ENCODE measurements at places on chromosomes 1 and 21.
A peak's percentile ranks its signal among the peaks of the same experiment; 100 is the strongest.

DNA sequence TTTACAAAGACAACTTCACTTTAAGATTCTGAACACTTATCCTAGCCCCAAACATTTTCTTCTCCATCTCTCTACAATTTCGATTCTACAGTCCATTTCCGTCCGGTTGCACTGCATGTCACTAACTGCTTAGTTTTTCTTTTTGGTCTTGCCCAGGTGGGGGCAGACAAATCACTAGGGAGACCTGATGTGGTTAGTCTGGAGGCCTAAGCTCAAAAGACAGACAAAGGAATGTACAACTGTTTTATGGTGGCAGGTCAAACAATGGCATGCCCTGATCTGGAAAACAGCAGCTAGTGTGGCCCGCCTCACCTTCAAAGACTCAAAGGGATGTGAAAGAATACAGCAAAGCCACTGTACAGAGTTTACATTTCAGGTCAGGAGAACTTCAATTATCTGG lies 3.8 kb downstream of the ETV3 start:
- no peak for DNase-seq

GRCh38 chr1:109630898-109631512 lies 11.4 kb downstream of the AMPD2 start:
- no peak for DNase-seq

- no peak for DNase-seq
Measured at GRCh38 chr1:149844650-149845255, 54.6 kb upstream of the BOLA1 start.

GRCh38 chr1:172932981-172933380 lies 117.8 kb downstream of the TNFSF18 start:
- DNase-seq = no peak

GRCh38 chr1:5717031-5717682 lies 275.1 kb downstream of the NPHP4 start:
- DNase-seq = no peak

- peak; percentile 60 for DNase-seq
Measured at GRCh38 chr1:153742411-153743142, 14.7 kb downstream of the INTS3 start.

DNA sequence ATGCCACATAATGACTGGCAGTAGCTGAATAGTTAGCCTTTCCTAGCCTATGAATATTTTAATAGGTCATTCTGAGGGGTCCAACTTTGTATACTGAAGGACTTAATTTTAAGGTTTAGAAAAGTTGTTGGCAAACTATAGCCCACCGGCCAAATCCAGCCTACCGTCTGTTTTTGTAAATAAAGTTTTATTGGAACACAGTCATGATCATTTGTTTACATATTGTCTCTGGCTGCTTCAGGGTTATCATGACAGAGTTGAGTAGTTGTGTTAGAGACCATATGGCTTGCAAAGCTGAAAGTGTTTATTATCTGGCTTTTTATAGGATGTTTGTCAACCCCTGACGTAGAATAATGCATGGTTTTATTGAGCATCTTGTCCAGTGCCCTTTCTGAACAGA lies 73.4 kb downstream of the NTMT2 start:
- no peak for DNase-seq

GRCh38 chr1:236699366-236699765 lies 13.1 kb downstream of the ACTN2 start:
- DNase-seq = no peak

DNA sequence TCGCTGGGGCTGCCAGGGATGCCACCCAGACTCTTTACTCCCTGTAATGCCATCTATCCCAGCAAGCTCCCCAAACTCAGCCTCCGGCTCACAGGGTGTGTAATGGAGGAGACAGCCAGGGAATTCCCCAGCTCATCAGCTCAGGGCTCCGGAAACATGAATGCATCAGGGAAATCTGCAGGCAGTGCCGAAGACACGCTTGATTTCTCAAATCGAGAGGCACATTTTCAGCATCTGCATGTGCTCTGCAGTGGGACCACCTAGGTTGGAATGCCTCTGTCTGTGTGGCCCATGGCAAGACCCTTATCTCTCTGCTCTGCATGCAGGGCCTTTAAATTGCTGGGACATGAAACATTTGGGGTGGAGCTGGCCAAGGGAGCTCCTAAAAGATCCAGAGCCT lies 170.1 kb downstream of the TRABD2B start:
- DNase-seq = peak; percentile 18

DNA sequence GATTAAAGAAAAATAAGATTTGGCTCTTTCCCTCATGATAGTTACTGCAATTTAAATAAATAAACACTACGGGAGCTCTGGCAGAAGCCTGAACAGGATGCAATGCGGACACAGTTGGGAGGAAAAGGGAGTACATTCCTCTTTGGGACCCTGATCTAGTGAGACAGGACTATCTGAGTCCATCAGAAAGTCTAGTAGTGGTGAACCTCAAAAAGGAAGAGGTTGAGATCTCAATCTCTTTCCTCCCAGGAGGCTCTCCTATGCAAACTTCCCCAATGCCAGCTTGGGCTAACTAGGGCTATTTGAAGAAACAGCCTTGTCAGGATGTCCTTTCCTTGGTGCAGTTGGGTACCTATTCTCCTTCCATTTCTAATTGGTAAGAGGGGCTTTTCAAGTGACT lies 4.9 kb upstream of the ABCD3 start:
- DNase-seq = no peak

- peak; percentile 92 for DNase-seq
Measured at GRCh38 chr1:57124768-57125446, 159.1 kb upstream of the C8B start.

GRCh38 chr1:170716835-170717429 lies 53.0 kb downstream of the PRRX1 start:
- DNase-seq = no peak

GRCh38 chr1:53068314-53069099 lies 6.5 kb downstream of the PODN start:
- no peak for DNase-seq

- no peak for DNase-seq
Measured at GRCh38 chr1:7769673-7770412, 1.3 kb upstream of the VAMP3 start.

GRCh38 chr1:87718241-87718950 lies 389.7 kb downstream of the LMO4 start:
- no peak for DNase-seq

GRCh38 chr1:1764876-1765470 lies 13.3 kb downstream of the NADK start:
- DNase-seq = no peak

DNA sequence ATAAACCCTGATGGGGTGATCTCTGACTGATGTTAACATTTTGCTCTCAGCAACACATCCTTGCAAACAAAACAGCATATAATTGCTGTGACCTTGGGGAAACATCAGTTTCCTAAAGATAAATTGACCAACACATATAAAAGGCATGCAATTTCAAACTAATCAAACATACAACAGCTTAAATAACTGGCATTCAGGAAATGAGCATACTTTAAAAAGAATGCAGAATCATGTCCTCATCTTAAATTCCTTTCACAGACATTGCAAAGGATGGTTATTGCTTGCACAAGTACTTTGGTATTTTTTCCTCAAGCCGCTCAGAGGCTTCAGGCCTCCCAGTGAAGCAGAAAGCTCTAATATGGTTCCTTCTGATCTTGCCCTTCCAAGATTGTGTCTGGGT lies 53.4 kb upstream of the RGS18 start:
- peak; percentile 90 for DNase-seq

DNA sequence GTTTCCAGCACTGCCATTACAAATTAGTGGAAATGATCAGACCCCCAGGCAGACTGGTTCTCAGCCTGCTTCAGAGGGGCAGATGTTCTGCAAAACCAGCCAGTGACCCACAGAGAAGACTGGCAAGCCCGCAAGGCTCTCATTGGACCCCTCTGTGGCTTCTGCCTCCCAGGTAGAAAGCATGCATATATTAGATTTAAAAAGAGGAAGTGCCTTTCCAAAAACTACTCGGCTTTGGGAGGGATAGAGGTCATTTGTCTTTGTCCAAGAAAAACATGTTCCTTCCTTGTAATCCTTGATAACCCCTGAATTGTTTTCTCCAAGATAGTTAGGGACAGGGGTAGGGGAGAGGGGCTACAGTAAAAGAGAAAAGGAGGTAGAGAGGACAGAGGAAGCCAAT lies 11.8 kb downstream of the HIVEP3 start:
- no peak for DNase-seq

DNA sequence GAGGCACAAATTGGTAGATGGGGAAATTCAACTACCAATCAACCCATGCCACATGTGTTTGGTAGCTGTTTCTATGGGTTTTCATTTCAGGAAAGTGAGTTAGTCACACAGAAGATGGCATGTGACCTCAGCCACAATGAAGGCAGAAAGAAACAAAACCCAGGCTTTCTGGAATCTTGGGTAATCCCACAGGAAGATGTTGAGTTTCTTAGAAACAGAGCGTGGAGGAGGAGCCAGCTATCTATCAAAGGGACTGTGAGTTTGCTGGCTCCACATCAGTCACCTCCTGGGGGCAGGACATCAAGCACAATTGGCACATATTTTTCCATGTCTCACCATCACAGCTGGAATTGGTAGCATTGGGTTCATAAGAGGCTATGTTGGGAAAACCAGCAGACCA lies 188.9 kb upstream of the PLXNA2 start:
- peak; percentile 62 for DNase-seq

- DNase-seq = no peak
Measured at GRCh38 chr1:191176131-191176530, 698.5 kb upstream of the BRINP3 start.

DNA sequence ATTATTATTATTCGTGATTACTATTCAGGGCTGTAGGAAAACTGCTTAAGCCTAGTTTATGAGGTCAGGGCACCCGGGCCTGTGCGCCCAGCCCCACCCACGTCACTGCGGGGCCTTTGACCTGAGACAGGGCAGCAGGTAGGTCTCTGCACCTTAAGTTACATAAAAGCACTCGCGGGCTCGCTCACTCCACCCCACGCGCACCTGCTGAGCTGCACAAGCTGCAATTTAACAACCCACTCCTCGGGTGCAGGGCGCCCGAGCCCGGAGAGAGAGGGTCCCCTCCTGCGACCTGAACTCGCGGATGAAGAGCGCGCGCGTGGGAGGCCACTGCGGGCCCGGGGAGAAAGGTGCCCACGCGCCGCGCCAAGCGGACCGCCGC lies 477 bp downstream of the ICMT start:
- DNase-seq = no peak

DNA sequence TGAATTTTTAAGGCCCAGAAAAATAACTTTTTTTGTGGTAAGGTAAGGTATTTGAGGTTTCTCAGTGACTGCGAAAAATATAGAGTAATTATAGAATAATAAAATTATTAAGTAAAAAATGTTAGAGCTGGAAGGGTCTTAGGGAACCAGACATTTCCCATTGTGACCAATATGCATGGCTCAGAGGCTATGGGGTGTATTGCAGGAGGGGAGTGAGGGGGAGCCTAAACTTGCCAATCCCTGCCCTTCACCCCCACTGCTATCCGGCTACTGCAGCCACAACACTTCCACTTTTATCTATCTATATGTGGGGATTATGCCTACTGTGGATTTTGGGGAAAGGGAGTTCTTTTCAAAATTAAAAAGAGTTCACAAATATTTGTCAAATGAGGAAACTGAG lies 7.6 kb upstream of the GADD45A start:
- DNase-seq = no peak

GRCh38 chr1:210455840-210456603 lies 127.3 kb downstream of the HHAT start:
- DNase-seq = no peak

DNA sequence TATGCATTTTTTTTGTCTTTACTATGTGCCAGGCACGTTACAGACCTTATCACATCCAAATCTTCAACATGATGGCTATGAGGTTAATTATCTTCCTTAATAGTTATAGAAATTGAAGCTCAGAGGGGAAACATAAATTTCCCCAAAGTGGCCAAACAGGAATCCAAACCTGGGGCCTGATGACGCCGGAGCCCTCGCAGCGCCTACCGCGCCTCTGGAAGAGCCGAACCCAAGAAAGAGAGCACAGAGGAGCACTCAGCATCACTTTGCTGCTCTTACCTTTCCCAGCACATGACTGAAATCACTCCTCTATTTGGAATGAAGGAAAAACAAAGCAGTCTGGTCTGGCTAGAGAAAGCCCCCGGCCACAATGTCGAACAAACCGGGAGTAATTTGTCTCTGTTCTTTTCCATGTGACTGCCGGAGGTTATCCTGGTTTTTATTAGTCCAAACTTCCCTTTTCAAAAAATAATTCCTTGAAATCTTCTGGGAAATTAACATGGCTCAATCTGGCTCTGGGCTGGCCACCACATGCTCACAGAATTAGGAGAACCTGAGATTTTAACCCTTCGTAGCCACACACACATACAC lies 195.5 kb downstream of the ADSS2 start:
- DNase-seq = no peak

DNA sequence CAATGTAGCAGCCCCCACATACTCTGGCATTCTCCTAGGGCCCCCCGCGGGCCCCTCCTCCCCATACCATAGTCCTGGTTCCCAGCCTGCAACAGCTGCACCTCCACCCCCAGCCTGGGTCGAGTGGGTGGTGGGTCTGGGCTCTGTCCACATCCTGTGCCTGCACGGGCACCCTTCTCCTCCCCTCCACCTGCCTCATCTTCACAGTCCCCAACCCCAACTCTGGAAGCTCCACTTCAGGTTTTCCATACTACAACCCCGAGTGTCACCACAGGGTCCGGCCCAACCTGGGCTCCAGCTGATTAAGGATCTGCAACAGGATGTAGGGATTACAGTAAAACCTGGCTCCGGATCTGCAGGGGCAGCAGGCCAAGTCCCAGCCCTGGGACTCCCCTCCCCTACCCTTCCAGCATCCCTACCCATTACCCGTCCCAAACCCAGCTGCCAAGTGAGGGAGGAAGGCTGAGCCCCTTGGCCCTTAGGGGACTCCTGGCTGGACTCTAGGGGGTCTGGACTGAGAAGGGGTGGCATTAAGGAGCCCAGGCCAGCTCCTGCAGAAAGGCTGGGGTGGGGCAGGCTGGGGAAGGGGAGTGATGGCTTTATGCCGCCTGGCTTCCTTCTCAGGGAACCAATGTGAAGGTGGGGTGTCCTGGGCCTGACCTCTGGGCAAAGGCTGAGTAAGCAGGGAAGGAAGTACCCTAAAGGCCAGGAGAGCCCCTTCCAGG lies 116.8 kb downstream of the CASZ1 start:
- DNase-seq = peak; percentile 66

DNA sequence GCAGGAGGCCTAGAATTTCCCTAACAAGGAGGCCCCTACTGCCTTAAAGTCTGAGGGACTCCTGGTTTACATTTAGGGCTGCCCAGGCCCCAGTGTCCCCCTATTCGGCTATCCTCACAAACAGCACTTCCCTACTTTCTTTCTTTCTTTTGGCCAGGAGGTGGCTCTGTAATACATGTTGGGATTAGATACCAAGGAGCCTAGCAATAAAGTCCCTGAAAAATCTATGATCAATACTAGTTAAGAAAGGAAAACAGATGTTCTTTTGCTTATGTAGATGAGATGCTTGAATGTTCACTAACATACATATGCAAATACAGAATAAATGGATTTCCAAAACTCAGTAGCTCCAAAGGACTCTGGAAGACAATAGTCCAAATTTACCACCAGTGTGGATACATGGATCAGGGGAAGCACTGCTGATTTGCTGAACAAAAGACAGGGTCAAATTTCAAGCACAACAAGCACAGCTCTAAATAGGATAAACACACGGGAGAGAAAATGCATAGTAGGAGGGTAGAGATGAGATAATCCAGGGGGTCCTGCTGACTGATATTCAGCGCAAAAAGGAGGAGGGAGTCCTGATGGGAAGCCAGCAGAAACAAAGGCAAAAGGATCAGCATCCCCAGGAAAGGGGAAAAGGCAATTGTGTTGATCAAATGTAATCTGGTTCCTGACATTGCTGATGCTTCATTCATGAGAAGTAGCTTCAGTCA lies 240.0 kb downstream of the NUF2 start:
- DNase-seq = peak; percentile 45

Measured in fibroblast of skin of abdomen (primary cell).